Aorta (tissue), 5 donors: ENCODE measurements at places on chromosomes 13 and 19. TPM values are rescaled to one million over a fixed set of nuclear protein-coding genes. Genes with fewer than 3 reads are reported as not detected.

GRCh38 chr13:100773923-100774663 is 99.5 kb upstream of the TMTC4 start:
- DNase-seq = no peak

The C19orf85 gene
- total RNA-seq = not detected

GRCh38 chr13:50846861-50847475 is 3.5 kb upstream of the DLEU7 start:
- no peak for DNase-seq

The SMIM44 gene
- not detected for total RNA-seq

GRCh38 chr13:41282129-41282571 is 18.8 kb upstream of the MTRF1 start:
- DNase-seq = no peak

GRCh38 chr13:43551897-43552456 is 234.8 kb downstream of the ENOX1 start:
- no peak for DNase-seq

DNA sequence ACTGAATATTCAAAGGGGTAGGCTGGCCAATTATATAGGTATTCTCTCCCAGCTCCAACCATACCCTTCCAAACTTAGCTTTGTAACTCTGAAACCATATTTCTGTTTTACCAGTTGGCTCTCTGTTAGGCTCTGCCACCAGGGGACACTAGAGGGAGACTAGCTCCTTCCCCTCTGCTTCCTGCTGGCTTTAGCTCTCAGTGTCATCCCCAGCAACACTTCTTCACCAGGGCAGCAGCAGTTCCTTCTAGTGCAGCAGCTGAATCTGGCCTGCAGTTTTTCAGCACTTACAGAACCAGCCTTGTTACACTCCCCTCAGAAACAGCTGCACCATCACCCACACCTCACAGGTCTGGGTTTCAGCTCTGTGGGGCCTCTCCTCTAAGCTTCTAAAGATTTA is 51.0 kb upstream of the DOCK9 start:
- DNase-seq = no peak

- DNase-seq = peak; percentile 78
These were observed 806 bp downstream of the ZNF90 start for GRCh38 chr19:20078581-20079031.

DNA sequence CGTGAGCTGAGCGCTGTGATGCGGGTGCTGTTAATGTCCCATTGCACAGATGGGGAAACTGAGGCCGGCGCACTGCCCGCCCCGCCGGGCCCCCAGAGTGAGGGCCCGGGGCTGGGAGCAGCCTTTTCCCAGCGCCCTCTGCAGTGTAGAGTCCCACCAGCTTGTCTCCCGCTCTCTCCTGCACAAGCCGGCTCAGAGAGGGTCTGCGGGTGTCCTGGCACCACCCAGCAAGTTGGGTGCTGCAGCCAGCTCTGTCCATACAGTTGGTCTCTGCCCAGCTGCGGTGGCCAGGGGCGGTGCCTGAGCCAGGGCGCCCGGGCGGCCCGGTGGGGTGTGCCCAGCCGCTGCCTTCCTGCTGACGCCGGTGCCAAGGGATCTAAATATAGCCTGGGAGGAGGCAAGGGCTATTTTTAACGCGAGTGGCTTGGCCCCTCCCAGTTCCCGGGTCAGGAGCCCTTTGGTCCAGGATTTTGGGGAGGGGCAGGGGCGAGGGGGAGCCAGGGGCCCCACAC is 19.3 kb downstream of the GADD45B start:
- peak; percentile 94 for DNase-seq

DNA sequence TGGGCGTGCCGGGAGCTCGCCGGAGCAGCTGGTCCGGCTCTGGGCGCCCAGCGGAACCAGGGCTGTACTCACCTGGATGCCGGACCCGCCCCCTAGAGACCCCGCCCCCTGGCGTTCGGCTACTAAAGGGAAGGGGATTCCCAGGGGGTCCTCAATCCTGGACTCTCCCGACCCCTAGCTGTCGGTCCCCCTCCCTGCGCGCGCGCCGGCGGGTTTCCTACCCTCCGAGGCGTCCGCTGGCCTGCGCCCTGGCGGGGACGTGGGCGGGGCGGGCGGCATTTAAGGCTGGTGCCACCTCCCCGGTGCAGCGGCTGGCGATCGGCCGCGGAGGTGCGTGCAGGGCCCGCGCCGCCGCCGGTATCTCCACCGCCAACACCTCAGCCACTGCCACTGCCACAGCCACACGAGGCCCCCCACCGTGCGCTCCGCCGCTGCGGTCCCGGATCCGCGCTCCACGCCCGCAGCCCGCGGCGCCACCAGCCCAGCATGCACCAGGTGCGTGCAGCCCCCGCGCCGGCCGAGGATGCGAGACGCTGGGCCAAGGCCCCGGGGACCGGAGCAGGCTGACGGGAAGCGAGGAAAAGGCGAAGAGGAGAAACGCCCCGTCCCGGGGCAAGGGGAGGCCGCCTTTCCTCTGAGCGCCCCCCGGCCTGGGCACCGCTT is at the start of gene ATP12A:
Gene ATP12A, plus strand, starts transcription at position 151 of the 663 bp plus-strand sequence. Its CDS starts 336 bp downstream, at position 487.
- no peak for DNase-seq

DNA sequence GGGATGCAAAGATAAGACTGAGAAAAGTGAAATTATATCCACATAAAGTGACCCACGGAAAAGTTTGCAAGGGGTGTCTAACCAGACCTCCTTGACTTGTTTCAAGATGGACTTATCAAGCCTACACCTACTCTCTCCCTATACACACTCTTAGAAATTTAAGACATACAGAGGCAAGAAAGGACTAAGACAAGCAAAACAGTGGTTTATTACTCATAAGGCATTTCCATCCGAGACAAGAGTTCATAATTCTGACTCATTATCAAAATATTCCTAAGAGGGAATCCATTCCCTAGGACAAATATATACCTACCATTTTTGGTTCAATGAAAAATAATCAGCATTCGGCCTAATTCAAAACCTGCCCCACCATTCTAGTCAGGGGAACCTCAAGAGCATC is 232.6 kb upstream of the GPC6 start:
- no peak for DNase-seq

- DNase-seq = peak; percentile 8
These were observed 997 bp upstream of the KCNN4 start for GRCh38 chr19:43781630-43782310.
